ENCODE measurements at places on chromosomes 6 and 20. TPM values are rescaled to one million over a fixed set of nuclear protein-coding genes. Genes with fewer than 3 reads are reported as not detected.
A peak's percentile ranks its signal among the peaks of the same experiment; 100 is the strongest.

Gene C6orf141
- total RNA-seq: 19.8 TPM

Gene TRMT6
- 22.0 TPM for total RNA-seq

Gene SLC26A8
- not detected for total RNA-seq

Gene NEDD9
- 3.1 TPM for total RNA-seq

Gene BPIFB2
- total RNA-seq: not detected

Gene BCLAF1
- total RNA-seq: 106 TPM

Gene CRIP3
- not detected for total RNA-seq

Gene PDSS2
- 12.0 TPM for total RNA-seq

Gene TAF4
- total RNA-seq: 9.0 TPM

Gene TSPO2
- total RNA-seq: not detected

DNA sequence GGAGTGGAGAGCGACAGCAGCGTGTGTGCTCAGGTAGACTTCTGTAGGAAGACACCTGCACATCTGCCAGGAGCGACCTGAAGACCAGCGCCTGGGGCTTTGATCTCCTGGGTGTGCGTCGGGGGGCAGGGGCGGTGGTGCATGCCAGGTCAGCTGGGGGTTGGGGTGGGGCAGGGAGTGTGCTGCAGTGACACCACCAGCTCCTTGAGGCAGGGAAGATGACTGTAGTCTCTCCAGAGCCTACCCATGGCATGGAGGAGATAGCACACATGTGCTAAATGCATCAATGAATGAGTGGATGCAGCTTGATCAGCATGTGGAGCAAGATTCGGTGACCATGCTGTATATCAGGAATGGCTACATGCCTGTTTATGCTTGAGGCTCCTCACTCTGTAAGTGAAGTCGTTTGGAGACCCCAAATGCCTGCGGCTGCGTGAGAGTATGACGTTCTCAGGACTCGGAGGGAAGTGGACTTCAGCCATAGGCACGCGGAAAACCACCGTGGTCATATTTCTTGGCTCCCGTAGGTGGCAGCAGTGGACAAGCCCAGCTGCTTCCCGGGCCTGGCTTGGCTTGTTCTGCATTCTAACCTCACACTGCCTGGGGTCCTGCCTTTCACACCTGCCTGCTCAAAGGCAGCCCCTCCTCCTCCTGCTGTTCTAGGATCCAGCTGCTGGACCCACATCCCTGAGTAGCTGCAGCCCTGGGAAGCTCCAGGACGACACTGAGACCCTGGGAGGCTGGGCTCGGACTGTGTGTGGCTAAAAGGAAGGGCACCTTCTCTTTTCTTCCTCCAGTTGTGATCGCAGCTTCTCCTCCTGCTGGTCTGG is 39.4 kb upstream of the KCNK16 start:
- DNase-seq: no peak

- DNase-seq: no peak
Observed at GRCh38 chr6:151191527-151191926, 48.2 kb upstream of the AKAP12 start.

GRCh38 chr6:165573671-165574070 is 89.4 kb downstream of the PDE10A start:
- DNase-seq: no peak

DNA sequence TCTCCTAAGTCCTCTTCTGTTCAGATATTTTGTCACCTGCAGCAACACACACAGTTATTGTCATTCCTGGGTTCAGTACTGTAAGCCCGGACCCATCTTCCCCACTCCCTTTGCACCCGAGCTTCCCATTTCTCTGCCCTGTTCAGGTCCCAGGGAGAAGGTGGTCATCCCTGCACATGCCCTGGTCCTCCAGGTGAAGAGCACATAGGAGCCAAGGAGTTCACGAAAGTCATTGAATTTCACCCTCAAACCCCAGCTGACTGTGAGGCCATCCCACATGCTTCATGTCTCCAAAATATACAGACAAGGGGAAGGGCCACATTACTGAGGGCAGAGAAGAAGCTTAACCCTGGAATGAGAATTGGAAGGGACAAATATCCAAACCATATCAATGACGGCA is 8.1 kb downstream of the HLA-DPA1 start:
- DNase-seq: no peak

- DNase-seq: no peak
Observed at GRCh38 chr6:70164556-70164955, 138.3 kb downstream of the COL9A1 start.

DNA sequence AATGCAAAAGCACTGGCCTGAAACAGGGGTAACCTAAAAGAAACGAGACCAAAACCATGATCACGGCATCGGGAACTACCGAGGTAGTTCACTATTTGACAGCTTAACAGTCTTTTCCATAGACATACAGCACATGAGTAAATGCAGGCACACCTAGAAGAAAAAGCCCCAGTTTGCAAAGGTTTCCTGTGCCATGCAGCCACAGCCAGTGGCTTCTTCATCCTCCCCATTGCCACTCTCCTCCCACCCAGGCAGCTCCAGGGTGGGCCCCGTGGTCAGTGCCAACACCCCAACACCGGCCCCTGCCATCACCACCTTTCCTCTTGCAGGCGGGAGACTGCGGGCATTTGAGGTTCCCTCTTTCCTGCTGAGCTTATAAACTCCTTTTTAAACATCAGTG is 115.4 kb downstream of the SLC23A2 start:
- DNase-seq: no peak

GRCh38 chr6:37260040-37260439 is 2.1 kb upstream of the TMEM217 start:
- DNase-seq: no peak

GRCh38 chr6:93972791-93973190 is 553.4 kb upstream of the EPHA7 start:
- DNase-seq: no peak

GRCh38 chr20:63226042-63226943 is 9.4 kb upstream of the BIRC7 start:
- DNase-seq: no peak

DNA sequence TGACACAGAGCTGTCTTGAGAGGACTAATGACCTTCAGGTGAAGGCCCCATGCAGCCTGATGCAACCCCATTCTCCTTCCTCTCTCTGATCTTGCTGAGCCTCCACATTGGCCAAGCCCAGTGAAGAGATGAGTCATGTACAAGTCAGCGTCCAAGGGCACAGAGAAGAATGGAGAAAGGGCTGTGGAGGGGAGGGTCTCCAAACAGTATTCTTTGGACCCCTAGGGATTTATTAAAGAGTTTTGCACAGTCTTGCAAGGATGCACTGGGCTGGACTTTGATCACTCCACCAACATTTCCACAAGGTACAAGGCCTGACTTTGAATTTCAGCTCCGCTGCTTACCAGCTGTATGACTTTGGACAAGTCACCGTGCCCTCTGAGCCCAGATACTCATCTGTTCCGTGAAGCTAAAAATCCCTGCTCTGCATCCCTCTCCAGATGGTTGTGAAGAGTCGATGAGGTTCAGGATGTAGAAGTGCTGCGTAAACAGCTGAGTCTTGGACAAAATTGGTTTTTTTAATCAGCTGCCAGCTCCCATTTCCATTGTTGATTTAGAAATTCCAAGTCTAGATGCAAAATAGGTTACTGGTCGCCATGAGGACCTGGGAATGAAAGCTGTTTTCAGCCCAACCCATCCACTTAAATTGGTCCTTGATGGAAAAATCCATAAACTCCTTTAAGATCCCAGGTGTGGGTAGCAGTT is 14.1 kb upstream of the KCNG1 start:
- DNase-seq: no peak

DNA sequence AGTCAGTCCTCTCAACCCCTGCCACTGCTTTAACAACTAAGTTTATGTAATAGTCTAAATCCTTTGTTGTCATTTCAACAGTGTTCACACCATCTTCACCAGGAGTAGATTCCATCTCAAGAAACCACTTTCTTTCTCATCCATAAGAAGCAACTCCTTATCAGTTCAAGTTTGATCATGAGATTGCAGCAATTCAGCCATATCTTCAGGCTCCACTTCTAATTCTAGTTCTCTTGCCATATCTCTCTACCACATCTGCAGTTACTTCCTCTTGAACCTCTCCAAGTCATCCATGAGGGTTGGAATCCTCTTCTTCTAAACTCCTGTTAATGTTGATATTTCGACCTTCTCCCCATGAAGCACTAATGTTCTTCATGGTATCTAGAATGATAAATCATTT is 57.9 kb upstream of the FOXO3 start:
- DNase-seq: no peak

DNA sequence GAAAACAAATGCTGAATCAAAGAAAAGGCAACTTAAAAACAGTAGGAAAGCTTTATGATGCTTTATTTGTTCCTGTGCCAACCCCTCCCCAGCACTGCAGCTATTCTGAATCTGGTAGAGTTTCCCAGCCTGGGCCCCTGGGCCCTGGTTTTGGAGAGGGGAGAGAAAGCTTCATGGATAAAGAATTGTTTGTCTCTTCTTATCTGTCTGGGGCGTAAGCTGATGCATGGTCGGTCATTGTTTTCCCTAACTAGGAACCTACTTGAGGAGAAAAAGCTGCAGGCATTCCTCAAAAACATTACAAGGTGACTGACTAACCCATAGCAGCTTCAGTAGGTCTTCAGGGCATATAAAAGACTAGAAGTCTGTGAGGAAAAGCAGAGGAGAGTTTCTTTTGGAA is 758.1 kb upstream of the EPHA7 start:
- DNase-seq: no peak

DNA sequence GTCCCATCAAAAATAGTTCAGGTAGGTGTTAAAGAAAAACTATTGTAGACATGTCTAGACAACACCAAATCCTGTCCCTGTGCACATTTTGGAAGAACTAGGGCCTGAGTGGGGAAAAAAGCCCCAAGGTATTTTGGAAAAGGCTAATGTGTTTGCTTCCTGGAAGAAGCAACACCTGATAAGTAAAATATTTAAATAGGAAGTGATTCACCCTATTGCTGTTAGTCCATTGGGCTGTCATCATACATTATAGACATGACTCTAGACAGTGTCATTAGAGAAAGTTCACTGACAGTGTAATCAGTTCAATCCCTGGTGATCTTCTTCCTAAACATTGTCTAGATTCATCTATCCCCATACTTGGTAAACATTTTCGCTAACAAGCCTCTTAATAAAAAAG is 465.3 kb downstream of the CBLN4 start:
- DNase-seq: peak; percentile 94

DNA sequence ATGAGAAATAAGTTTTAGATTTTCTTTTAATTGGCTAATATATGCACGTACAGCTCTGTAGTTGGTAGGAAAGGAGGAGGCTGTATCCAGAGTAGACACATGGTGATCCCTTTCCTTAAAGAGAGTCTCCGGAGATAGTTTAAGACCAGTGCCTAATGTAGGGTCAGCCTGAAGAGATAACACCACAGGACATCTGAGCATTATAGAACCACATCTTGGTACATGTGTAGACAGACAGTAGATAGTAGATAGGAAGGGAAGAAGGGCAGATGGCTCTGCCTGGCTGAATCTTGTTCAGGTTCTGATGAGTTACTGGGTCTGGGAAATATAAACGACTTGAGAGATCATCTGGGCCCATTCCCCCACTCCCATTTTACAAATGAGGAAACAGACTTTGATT is 18.5 kb downstream of the CHMP4B start:
- DNase-seq: no peak

DNA sequence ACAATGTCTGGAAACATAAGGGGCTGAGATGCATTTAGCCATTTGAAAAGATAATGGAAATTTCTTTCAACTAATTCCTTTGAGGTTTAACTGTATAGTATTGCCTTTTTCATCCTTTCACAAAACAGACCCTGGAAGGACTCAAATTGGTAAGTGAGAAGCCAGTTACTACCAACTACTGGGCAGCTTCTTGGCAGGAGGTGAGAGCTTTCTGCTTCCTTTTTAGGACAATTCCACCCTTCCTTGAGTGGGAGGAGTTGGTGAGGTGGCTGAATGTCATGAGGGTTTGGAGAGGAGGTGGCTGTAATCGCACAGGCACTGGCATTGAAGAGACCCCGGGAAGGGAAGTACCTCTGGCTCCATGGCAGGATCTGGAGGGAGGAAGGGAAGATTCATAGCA is 341.1 kb downstream of the NRN1 start:
- no peak for DNase-seq

DNA sequence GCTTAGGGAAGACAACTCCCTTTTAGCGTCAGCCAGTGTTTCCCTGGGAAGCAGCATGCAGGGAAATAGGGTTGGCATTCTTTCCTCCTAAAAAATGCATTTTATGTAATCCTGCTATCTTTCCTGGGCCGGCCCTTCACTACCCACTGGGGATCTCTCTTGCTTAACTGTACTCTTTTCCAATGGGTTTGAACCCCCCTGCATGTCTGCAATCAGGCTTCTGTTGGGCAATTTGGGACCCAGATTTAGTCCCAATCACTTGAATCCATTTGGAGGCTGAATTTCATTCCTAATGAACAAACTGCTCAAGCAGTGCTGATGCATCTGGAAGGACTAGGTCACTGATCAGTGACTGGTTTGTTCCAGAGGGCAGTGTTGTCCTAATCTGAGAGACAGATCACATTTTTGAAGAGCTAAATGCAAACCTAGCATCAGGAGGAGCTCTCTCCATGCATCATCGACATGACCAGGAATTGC is 152.0 kb downstream of the TSHZ2 start:
- DNase-seq: no peak

GRCh38 chr6:152948150-152948768 is 34.6 kb downstream of the FBXO5 start:
- no peak for DNase-seq

DNA sequence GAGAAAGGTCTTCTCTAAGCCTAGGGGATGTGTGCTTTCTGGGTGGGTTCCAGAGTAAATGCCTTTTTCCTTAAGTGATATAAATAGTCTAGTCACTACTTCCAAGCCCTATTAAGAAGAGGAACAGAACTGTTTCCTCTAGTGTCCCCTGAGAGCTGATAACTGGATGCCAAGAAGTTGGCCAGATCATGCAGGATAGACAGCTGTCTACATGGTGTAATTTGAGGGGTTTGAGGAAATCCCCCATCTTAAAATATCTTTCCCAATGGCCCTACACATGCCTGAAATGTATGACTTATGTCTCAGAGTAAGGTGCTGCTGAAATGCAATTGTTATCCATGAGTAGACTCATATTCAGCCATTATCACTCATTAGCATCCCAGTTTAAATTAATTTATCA is 20.2 kb upstream of the PIM1 start:
- no peak for DNase-seq

DNA sequence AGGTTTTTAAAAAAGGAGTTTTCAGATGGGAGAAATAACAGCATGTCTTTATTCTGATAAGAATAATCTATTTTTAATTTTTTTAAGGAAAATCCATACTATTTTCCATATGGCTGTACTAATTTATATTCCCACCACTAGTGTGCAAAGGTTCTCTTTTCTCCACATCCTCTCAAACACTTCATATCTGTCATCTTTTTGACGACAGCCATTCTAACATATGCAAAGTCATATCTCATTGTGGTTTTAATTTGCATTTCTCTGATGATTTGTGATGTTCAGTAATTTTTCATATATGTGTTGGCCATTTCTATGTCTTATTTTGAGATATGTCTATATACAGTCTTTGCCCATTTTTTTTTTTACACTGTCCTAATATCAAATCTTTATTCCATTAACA is 280.6 kb upstream of the RUNX2 start:
- no peak for DNase-seq

- no peak for DNase-seq
Observed at GRCh38 chr6:158771399-158772152, 47.6 kb downstream of the EZR start.

GRCh38 chr6:144912474-144912873 is 627.3 kb downstream of the UTRN start:
- DNase-seq: peak; percentile 48

All from foreskin keratinocyte (primary cell).